ENCODE measurements at places on chromosomes 1 and 21.

DNA sequence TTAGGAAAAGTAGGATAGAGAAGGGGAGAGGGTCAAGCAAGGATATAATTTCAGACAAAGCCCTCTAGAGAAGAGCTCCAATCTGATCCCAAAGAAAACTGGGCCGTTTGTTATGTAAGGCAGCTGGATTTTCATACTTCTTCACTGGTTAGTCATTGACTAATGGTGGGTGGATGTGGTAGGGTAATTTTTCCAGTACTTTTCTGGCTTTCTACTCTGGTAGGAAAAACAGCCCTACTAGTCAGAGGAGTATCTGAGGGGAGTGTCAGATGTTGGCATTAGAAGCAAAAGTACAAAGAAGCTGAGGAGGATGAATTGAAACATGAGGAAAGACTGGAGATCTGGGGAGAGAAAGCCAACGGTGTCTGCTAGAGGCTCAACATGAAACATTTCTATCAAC is 145.3 kb downstream of the TNFSF18 start:
- DNase-seq: no peak

GRCh38 chr21:36609654-36610053 is 89.3 kb upstream of the SIM2 start:
- no peak for DNase-seq

- DNase-seq: no peak
These were observed 180.2 kb downstream of the NR5A2 start for GRCh38 chr1:200207711-200208126.

- no peak for DNase-seq
These were observed 123.5 kb downstream of the CRB1 start for GRCh38 chr1:197391303-197392226.

GRCh38 chr1:154414606-154415005 is 9.5 kb downstream of the IL6R start:
- DNase-seq: no peak

- no peak for DNase-seq
These were observed 146.7 kb upstream of the NFIA start for GRCh38 chr1:60935599-60936110.
